ENCODE measurements at places on chromosomes 7 and 10. TPM values are rescaled to one million over a fixed set of nuclear protein-coding genes. Genes with fewer than 3 reads are reported as not detected.

The UCN3 gene
- total RNA-seq, result 2.0 TPM

DNA sequence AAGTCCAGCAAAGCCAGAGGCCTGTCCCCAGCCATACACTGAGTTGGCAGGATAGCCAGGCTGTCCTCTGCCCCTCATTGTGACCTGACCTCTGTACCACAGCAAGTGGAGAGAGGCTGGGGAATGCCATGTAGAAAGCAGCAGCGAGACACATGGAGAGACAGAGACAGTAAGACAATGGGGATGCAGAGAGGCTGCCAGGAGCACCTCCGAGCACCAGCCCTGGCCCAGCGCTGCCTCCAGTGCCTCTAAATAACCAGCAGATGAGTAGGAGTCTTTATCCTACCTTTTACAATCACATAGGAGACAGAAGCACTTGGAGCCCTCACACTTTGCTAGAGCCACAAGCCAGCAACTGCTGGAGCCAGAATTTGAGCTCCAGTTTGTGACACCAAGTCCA is 8.1 kb downstream of the GDF2 start:
- peak overlapping the region; percentile 83 for H3K27ac ChIP-seq
- H3K36me3 ChIP-seq, result no peaks in the 10 kb centered on the region
- H3K4me3 ChIP-seq, result no peak overlapping the region
- H3K27me3 ChIP-seq, result no peaks in the 10 kb centered on the region
- DNase-seq, result no peak
- H3K4me1 ChIP-seq, result no peaks in the 10 kb centered on the region

DNA sequence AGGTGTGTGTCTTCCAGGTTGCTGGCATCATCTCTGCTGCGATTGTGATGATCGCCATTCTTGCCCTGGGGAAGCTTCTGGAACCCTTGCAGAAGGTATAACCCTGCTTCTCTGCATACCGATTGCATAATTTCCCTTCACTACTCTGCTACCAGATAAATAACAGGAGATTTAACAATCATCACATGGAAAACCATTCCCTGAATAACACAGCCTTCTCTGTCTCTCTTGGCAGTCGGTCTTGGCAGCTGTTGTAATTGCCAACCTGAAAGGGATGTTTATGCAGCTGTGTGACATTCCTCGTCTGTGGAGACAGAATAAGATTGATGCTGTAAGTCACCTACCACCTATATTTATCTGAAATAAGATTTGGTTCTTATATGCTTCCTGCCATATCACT is 33.8 kb downstream of the SLC26A4 start:
- H3K27ac ChIP-seq, result no peak overlapping the region
- no peaks in the 10 kb centered on the region for H3K36me3 ChIP-seq
- H3K27me3 ChIP-seq, result no peaks in the 10 kb centered on the region
- no peak for DNase-seq
- no peak overlapping the region for H3K4me3 ChIP-seq
- no peaks in the 10 kb centered on the region for H3K4me1 ChIP-seq

DNA sequence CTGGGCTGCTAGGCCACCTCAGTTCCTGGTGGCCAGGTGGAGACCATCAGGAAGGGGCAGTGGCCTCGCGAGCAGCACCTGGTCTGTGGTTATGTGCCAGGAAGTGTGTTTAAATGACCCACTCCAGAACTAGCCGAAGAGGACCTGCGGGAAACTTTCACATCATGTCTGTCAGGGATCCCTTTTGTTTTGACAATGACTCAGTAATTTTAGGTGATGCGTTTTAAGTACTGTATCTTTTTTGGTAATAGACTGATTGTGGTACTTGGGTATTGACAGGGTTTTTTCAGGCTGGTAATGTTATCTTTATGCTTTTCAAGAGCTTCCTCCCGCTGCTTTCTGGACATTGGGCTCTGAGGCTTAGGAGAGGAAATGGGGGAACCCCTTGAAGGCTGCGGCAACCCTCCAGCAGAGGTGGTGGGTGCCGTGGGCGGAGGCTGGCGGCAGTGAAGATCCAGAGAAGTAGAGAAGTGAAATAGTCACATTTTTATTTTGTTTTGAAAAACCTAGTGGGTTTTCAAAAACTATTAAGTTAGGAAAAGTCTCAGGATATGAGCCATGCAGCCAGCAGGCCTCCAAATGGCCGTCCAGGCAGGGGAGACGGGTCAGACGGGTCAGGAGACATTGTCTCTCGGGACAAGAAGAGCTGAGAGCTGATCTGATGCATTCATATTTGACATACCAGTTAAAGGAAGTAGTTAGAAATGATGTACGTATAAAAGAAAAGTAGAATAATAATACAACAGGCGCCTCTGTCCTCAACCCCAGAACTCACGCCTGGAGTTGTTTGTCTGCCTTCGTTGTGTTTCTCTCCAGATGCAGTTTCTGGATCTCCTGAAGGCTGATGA is 27.7 kb downstream of the PPP2R2D start:
- no peak for DNase-seq
- peaks cover 9% of the 10 kb centered on the region for H3K4me1 ChIP-seq
- no peaks in the 10 kb centered on the region for H3K27me3 ChIP-seq

All from Peyer's patch (tissue), 4 donors.